Type B pancreatic cell (in vitro differentiated cells): ENCODE measurements at places on chromosomes 4 and X.
A peak's percentile ranks its signal among the peaks of the same experiment; 100 is the strongest.

- no peak for DNase-seq
- no peak overlapping the region for H3K4me3 ChIP-seq
- no peaks in the 10 kb centered on the region for H3K4me1 ChIP-seq
- H3K27me3 ChIP-seq = no peaks in the 10 kb centered on the region
These were observed 74.3 kb downstream of the SNX25 start for GRCh38 chr4:185283723-185284122.

- H3K4me3 ChIP-seq = no peak overlapping the region
- peaks cover 14% of the 10 kb centered on the region for H3K36me3 ChIP-seq
- H3K4me1 ChIP-seq = peaks cover 13% of the 10 kb centered on the region
- DNase-seq = no peak
- peak overlapping the region; percentile 24 for H3K27ac ChIP-seq
These were observed 1.0 kb upstream of the CLDN22 start for GRCh38 chr4:183321079-183321478.

GRCh38 chr4:11497212-11497806, 68.6 kb upstream of the HS3ST1 start:
- no peaks in the 10 kb centered on the region for H3K27me3 ChIP-seq
- H3K36me3 ChIP-seq = no peaks in the 10 kb centered on the region
- peak overlapping the region; percentile 3 for H3K27ac ChIP-seq
- H3K4me1 ChIP-seq = peaks cover 9% of the 10 kb centered on the region

DNA sequence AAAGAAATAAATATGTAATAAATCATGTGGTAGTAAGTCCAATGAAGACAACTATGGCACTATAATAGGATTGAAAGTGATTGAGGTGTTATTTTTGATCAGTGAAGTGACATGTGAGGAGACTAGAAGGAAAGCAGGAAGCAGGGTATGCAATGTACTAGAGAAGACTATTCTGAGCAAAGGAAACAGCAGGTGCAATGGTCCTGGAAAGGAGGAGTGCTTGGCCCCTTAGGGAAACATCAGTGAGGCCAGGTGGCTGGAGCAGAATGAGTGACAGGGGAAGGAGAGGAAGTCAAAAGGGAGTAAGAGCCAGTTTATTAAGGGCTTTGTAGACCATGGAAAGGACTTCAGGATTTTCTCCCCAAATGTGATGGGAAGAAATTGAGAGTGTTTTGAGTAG, 207.6 kb upstream of the HCCS start:
- H3K36me3 ChIP-seq = no peaks in the 10 kb centered on the region
- H3K4me1 ChIP-seq = no peaks in the 10 kb centered on the region
- no peak overlapping the region for H3K4me3 ChIP-seq

DNA sequence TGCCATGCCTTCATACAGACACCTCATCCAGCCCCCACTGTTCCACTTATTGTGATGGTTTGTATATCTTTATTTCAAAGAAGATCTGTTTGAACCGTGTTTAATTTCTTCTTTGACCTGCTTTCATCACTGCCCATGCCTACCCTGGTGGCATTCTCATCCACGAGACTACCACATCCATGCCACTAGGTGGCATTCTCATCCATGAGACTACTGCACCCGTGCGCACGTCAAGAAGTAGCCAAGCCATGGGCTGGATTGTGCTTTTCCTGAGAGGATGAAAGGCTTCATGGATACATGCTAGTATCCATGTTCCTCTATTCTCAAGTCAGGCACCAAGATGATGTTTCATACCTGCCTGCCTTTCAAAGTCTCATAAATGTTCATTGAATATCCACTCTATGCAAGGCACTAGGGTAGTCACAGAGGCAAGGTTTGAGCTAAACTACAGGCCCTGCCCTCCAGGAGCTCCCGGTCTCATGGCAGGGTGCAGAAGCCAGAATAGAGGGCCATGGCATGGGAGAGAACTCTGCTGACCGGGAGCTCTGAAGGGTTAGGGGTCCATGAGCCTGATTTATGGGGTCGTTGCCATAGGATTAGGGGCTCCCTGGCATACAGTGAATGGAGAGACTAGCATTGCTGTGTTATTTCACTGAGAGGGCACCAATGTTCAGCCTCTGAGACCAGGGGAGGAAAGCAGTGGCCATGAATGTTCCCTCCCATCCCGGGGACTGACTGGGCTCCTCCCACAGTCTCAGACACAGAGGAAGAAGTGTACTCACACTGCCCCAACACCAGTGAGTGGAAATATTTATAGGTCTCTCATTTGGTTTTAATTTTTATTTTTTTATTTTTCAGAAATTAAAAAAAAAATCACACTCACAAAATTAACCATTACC, 24.8 kb upstream of the EOLA2 start:
- peaks cover 5% of the 10 kb centered on the region for H3K36me3 ChIP-seq
- H3K27me3 ChIP-seq = no peaks in the 10 kb centered on the region
- no peak overlapping the region for H3K4me3 ChIP-seq

DNA sequence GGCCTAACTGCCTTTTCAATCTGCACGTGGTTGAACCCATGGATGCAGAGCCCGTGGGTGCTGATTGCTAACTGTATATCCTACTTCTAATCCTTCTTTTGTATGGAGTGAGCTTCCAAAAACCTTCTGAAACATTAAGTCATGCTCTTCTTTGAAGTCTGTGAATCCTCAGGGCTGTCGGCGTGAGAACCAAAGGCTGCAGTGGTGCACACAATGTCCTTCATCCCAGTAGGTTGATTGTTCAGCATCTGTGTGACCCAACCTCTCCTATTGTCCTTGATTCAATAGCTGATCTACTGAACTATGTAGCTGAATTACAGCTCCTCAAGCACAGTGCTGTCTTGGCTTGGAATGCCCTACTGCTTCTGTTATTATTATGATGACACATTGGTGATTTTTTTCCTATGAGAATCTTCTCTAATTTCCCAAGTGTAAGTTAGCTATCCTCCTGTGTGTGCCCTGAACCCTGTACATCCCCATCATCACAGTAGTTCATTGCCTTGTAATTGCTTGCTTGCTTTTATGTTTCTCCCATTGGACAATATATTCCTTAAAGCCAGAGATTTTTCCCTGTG, 294.6 kb downstream of the TRIML1 start:
- H3K36me3 ChIP-seq = peaks cover 4% of the 10 kb centered on the region
- H3K27me3 ChIP-seq = no peaks in the 10 kb centered on the region
- no peak for DNase-seq
- H3K4me1 ChIP-seq = no peaks in the 10 kb centered on the region

GRCh38 chr4:4857809-4858508, 1.5 kb upstream of the MSX1 start:
- peaks cover 84% of the 10 kb centered on the region for H3K27me3 ChIP-seq
- peak overlapping the region; percentile 50 for H3K27ac ChIP-seq
- peak overlapping the region; percentile 81 for H3K4me3 ChIP-seq
- H3K36me3 ChIP-seq = peaks cover 10% of the 10 kb centered on the region
- DNase-seq = no peak
- peaks cover 45% of the 10 kb centered on the region for H3K4me1 ChIP-seq

DNA sequence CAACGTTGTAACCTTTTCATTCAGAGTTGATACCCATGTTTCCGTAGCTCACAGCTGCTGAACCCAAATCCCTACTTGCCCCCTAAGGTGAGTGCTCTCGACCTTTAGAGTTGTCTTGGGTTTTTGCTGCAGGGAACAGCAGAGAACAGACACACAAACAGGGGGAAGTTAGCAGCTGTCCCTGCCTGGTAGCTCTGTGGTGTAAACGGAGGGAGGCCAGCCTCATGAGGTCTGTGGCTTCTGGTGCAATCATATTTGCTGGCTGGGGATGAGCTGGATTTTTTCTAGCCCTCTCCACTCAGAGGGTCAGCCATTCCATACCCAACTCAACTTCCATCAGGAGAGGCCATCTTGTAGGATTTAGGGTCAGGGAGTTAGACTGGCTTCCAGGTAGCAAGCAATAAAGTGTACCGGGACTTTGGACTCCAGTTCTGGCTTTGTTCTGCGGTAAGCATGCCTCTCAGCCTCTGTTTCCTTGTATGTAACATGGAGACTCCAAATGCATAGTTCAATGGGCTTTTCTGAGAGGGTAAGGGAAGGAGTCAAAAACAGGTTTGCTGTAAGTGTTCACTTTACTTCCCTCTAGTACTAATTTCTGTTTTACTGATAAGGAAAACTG, 218.9 kb downstream of the MID1IP1 start:
- H3K4me1 ChIP-seq = peaks cover 3% of the 10 kb centered on the region
- no peaks in the 10 kb centered on the region for H3K27me3 ChIP-seq
- no peaks in the 10 kb centered on the region for H3K36me3 ChIP-seq
- DNase-seq = no peak

DNA sequence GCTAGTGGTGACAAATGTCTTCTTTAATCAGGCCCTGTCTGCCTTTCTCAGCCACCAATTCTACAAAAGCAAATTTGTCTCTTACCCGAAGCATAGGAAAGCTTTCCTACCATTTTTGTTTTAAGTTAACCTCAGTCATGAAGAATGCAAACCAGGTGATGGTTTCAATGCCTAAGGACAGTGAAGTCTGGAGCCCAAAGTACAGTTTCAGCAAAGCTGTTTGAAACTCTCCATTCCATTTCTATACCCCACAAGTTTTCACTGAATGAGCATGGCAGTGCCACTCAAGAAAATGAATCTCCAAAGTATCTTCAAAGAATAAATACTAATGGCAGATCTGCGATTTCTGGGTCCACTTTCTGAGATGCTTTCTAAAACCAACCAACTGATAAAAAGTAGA, 23.9 kb downstream of the SRD5A3 start:
- peaks cover 5% of the 10 kb centered on the region for H3K36me3 ChIP-seq
- no peak overlapping the region for H3K4me3 ChIP-seq
- H3K27me3 ChIP-seq = no peaks in the 10 kb centered on the region
- no peaks in the 10 kb centered on the region for H3K4me1 ChIP-seq
- no peak overlapping the region for H3K27ac ChIP-seq

- H3K4me3 ChIP-seq = no peak overlapping the region
- H3K27ac ChIP-seq = no peak overlapping the region
- no peak for DNase-seq
- H3K4me1 ChIP-seq = peaks cover 5% of the 10 kb centered on the region
- H3K27me3 ChIP-seq = no peaks in the 10 kb centered on the region
These were observed 236.9 kb downstream of the AR start for GRCh38 chrX:67780694-67781109.

DNA sequence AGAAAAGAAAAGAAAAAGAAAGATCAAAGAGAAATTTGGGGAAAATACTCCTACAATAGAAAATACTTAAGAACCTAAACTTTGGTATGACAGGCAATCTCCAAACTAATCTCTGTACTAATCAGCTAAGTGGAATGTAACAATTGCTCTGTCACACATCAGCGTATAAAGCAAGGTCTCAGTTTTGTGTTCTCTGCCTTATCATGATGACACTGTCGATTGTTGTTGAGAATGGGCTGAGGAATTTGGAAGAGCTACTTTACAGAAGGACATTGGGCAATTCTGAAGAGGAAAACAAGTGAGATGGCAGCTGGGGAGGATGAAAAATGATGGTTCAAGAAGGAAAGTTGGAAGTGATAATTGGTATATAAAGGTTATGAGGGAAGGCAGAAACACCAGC, 486.0 kb upstream of the HTR2C start:
- no peaks in the 10 kb centered on the region for H3K4me1 ChIP-seq
- no peaks in the 10 kb centered on the region for H3K36me3 ChIP-seq
- no peak overlapping the region for H3K4me3 ChIP-seq

- no peak for DNase-seq
- no peaks in the 10 kb centered on the region for H3K36me3 ChIP-seq
- no peaks in the 10 kb centered on the region for H3K27me3 ChIP-seq
These were observed 2.6 kb downstream of the AMER1 start for GRCh38 chrX:64202808-64203325.

DNA sequence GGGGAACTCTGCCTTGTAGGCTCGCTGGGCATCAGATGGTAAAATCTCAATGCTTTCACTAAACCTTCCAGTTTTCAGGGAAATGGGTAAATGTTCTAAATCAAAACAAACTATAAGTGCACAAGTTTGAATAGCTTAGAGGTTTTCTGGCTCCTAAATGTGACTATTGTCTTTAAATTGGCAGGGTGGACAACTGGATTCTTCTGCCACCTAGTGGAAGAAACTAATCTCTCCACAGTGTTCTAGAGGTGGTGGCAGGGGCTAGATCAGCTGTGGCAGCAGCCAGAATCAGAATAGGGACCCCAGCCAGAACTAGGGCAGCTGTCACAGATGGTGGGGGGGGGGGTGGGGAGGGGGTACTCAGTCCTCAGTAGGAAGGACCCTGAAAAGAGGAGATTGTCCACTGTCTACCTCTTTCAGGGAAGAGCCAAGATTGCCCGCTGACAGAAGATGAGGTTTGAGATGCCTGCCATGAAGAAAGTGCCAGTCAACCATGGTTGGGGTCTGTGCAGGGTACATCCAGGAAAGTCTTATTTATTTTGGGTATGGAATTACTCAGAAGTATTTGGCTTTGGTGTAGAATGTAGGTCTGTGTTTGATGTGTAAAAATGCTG, 201.4 kb downstream of the CCNG2 start:
- H3K27ac ChIP-seq = no peak overlapping the region
- DNase-seq = no peak
- H3K27me3 ChIP-seq = peaks cover 27% of the 10 kb centered on the region
- H3K4me1 ChIP-seq = no peaks in the 10 kb centered on the region
- H3K4me3 ChIP-seq = no peak overlapping the region

GRCh38 chrX:55011294-55011693, 11.1 kb downstream of the APEX2 start:
- H3K4me3 ChIP-seq = no peak overlapping the region
- H3K27me3 ChIP-seq = no peaks in the 10 kb centered on the region
- DNase-seq = no peak
- H3K4me1 ChIP-seq = no peaks in the 10 kb centered on the region

DNA sequence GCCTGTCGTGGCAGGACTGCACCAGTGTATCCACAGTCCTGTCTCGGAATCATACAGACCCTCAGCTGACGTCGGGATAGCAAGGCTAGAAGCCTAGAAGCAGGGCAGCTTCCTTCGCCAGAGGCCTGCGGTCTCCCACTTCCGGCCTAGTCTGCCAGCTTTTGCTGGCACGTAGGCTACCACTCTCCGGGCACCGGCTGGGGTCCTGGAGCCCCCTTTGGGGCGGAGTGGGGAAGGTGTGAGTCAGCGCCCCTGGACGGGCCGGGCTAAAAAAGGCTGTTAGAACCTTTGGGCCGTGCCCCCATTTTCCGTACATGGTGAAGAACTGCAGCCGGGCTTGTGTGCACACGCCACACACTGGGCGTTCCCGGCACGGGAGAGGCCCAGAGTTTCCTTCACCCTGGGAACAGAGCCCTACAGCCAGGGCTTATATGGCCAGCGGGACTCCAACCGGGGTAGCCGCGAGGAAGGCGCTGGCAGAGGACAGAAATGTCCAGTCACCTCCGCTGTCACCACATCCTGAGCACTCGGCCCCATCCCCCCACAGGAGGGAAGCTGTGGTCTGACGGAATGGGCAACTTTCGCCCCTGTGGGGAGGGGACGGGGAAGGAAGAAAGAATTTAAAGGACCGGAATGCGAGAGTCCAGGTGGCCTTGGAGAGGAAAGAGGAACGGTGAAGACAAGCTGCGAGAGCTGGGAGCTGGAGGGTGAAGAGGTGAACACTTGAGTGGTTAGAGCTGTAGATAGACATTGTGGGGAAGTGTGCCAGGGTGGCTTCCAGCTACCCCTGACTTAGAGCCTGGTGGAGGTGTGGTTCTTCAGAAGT, 4.6 kb downstream of the MAGIX start:
- H3K27me3 ChIP-seq = peaks cover 8% of the 10 kb centered on the region
- H3K36me3 ChIP-seq = no peaks in the 10 kb centered on the region
- no peaks in the 10 kb centered on the region for H3K4me1 ChIP-seq
- DNase-seq = no peak
